ENCODE measurements at places on chromosomes 1 and 21. TPM values are rescaled to one million over a fixed set of nuclear protein-coding genes. Genes with fewer than 3 reads are reported as not detected.

The PAPPA2 gene
- total RNA-seq: 0.47 TPM

DNA sequence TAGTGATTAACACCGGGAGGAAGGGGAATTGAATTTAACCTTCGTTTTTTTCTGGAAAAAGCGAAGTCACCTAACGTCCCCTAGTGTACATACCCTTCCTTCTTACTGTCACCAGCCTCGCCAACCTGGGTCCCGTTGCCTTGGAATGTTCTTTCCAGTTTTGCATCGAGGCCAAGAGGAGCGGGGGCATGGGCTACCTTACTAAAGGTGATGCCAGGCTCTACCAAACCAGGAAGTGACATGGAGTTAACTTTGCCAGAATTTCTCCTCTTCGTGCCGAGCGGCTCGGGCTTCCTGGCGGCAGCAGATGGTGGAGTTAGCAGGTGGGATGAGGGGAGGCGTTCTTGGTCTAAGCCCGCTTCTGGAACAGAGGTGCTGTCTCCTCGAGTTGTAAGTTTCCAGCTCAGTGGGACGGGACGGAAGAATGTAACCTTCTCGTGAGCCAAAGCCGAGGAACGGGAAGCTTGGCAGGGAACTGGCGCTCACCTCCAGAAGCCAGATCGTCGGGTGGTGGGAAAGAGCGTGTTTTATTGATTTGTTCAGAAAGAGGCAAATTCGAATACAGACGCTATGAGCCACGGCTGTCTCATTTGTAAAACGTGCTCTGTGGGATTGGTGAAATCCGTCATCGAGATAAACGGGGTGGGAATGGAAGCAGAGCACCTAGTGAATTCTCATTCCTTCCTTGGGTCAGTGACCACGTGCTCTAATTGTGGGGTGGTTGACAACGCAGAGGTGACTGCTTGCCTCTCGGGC, 486 bp downstream of the NIPAL3 start:
- peaks cover 30% of the 10 kb centered on the region for H3K36me3 ChIP-seq
- H3K4me3 ChIP-seq: peak overlapping the region; percentile 95
- no peak for DNase-seq
- H3K27me3 ChIP-seq: no peaks in the 10 kb centered on the region
- H3K27ac ChIP-seq: peak overlapping the region; percentile 92

- peaks cover 10% of the 10 kb centered on the region for H3K27me3 ChIP-seq
- H3K36me3 ChIP-seq: no peaks in the 10 kb centered on the region
- H3K4me1 ChIP-seq: peaks cover 6% of the 10 kb centered on the region
- H3K4me3 ChIP-seq: no peak overlapping the region
Measured at GRCh38 chr1:61131716-61132115, 49.4 kb downstream of the NFIA start.

The LCE3E gene
- not detected for total RNA-seq

Data from naive thymus-derived CD8-positive, alpha-beta T cell (primary cell).